ENCODE measurements at places on chromosomes 1 and 21. TPM values are rescaled to one million over a fixed set of nuclear protein-coding genes. Genes with fewer than 3 reads are reported as not detected.

TSTD1 gene
- 29.3 TPM for total RNA-seq

- DNase-seq: no peak
These were observed 79.5 kb downstream of the ACTL8 start for GRCh38 chr1:17834561-17835100.

TINAGL1 gene
- 28.6 TPM for total RNA-seq

DNA sequence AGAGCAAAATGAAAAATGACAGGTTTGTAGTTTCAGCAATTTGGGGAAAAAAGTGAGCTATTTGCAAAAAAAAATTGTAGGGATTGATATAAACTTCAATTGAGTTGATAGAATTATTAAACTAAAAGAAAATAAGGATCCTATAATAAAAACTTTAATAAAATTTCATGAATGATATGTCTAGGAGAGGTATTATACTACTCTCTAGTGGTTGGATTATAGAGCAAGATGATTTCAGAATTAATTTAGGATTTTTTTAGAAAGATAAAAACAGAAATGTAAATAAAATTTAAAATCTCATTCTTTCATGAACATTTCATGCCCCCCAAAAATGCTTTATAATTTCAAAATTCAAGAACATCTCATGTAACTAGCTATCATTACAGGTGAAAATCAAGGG lies 430.4 kb downstream of the DSCAM start:
- DNase-seq: no peak

SPAG17 gene
- total RNA-seq: 3.3 TPM

KCNJ9 gene
- total RNA-seq: not detected

- no peak for DNase-seq
These were observed 253.2 kb downstream of the CRB1 start for GRCh38 chr1:197521118-197521739.

GRCh38 chr1:8866173-8866791 lies 12.2 kb downstream of the ENO1 start:
- no peak for DNase-seq

DNAJC6 gene
- total RNA-seq: 7.7 TPM

GRCh38 chr1:70916034-70916427 lies 131.6 kb downstream of the PTGER3 start:
- no peak for DNase-seq

SLC30A10 gene
- total RNA-seq: 0.49 TPM

DNA sequence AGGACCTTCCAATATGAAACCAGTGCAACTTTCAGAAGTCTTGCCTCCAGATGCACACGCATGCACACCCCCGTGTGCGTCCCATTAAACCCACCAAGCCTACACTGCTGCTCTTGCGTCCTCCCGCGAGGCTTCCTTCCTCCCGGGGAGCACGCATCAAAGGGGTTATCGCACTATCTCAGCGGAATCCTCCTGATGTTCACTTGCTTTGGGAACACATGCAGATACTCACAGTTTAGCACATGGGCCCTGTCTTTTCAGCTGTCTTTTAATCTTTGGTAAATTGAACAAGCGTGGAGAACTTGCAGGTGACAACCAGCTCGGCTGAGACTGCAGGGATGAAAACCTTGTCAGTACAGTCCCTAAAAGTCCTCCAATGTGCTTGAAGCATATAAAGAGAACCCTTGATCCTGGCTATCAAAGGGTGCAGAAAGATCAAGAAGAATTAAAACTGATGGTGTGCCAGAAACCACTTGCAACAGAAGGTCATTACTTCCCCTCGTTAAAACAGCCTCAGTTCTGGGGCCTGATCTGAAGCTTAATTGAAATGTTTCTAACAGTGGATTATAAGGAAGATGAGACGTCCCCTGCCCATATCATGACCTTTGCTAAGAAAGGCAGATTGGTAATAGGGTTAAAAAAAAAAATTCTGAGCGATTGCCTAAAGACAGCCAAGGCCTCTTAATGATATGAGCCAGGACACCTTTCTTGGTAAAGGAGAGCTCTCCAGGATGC lies 149.4 kb upstream of the LMO4 start:
- no peak for DNase-seq
